ENCODE measurements at places on chromosomes 7 and 10. TPM values are rescaled to one million over a fixed set of nuclear protein-coding genes. Genes with fewer than 3 reads are reported as not detected.

GRCh38 chr10:91614225-91614624 lies 18.6 kb downstream of the PPP1R3C start:
- no peak for DNase-seq

DNA sequence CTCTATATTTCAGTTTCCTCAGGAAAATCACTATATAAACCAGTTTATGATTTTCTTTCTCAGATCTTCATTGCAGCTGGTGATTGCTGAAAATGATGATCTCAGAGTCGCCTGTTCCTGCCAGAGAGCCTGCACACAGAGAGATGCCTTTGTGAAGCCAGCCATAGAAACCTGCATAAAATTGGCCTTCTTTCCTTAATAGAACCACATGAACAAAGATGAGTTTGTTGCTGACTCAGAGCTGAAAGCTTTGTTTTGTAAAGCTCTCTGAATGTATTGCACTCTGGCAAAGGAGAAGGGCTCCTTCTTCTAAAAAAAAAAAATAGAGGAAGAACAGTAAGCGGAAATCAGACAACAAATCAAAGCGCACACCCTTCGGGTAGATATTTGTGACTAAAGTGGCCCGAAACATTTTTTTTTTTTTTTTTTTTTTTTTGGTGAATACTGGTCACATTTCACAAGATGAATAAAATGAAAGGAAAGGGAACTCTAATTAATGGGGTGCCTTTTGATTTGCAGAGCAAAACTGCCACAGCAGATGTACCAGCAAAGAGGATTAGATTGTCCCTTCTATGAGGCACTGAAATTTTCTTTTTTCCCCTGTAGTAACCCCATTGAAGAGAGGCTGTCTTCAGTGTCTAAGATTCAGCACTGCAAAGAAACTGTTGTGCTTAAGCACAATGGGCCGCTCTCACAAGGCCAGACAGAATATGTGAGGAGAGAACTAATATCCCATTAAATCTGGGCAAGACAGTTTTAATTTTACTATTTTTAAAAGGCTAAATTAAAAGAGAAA lies 75.1 kb upstream of the PTPRZ1 start:
- no peak for DNase-seq

GRCh38 chr10:11594589-11595394 lies 16.7 kb downstream of the USP6NL start:
- DNase-seq = peak; percentile 50

DNA sequence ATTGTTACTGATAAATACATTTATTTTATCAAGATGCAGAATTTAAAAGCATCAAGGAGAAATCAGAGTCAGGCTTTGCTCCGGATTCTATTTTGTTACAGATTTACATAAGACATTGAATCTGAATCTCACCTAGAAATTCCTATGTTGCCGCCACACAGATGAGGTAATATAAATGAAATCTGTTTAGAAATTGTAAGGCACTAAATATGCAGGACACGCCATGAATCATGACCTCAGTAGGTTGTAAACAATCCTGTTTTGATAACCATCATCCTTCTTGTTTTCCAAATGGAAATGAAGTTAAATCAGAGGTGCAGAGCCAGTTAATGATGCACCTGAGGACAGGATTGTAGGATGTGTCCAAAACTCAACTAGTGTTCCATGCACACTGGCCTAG lies 778.0 kb downstream of the MAGI2 start:
- no peak for DNase-seq

GRCh38 chr10:36232935-36233334 lies 590.8 kb upstream of the FZD8 start:
- DNase-seq = no peak

GRCh38 chr7:680411-681127 lies 45.9 kb upstream of the DNAAF5 start:
- no peak for DNase-seq

DNA sequence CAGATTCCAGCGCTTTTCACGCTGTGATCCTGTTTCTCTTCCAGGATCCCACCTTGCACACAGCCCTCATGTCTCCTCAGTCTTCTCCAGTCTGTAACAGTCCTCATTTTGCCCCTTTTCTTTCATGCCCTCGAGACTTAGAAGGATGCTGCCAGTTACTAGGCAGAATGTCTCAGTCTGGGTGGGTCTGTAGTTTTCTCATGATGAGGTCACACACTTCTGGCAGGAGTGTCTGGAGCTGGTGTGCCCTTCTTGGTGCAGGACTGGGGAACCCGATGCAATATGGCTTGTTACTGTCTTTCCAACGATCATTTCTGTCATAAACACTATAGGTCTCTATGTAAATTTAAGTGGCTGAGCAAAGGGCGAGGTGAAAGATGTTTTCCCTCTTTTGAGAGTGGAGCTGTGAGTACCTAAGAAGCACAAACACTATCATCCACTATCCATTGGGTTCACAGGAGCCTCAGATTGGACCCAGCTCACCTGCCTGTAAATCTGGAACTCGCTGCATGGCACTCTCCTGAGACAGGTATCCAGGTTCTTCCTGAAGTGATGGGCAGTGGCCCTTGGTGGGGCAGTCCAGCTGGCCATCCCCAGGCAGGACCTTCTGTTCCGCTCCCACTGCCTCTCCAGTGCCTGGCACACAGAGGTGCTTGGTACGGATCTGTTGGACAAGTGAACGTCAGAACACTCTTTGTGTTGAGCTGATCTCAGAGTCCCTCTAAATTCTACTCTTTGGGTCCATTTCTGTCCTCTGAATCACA lies 64.3 kb upstream of the ZNF32 start:
- no peak for DNase-seq

Gene RNF133
- polyA plus RNA-seq = 0.07 TPM

Gene CXCL12
- polyA plus RNA-seq = not detected

All from HepG2 (cell line).